ENCODE measurements at places on chromosomes 11 and 22.

DNA sequence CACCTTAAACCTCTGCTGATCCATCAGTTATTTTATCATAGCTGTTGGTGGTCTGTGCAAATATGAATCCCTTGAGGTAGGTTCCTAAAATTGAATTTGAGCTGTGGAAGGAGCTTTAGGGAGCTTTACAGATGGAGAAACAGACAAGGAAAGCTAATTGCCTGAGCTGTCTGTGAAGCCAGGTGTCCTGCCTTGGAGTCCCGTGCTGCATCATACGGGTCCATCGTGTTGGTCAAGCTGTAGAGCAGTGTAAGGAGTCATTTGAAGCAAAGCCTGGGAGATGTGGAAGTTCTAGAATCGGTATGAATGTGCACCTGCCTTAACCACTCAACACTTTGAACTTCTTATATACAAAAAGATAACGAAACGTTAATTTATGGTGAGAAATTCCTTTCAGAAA, 1.0 kb downstream of the POLA2 start:
- no peak for DNase-seq

- no peak for DNase-seq
Measured at GRCh38 chr11:128259816-128260215, 327.5 kb downstream of the ETS1 start.

DNA sequence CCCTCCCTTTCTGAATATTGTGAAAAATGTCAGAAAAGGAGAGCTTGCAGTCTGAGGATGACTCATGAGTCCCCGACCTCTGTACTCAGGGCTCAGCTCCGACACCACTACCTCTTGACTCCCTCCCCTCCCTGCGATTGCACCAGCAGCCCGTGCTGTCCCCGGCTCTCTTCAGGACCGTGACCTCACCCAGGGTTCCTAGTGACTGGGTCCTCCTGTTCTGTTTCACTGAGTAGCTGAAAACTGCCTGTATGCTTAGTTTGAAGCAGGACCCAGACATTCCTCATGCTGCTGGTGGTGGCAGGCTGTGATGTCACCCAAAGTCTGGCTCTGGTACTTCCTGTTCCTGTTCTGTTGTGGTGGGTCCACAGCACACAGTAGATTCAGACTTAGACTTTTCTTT, 11.7 kb downstream of the PHRF1 start:
- DNase-seq: no peak

- DNase-seq: peak; percentile 92
Measured at GRCh38 chr22:31345331-31346254, 553 bp downstream of the PATZ1 start.

- DNase-seq: peak; percentile 19
Measured at GRCh38 chr11:95994329-95994728, 70.4 kb upstream of the MTMR2 start.

- DNase-seq: no peak
Measured at GRCh38 chr11:65206901-65207300, 25.2 kb downstream of the CAPN1 start.

DNA sequence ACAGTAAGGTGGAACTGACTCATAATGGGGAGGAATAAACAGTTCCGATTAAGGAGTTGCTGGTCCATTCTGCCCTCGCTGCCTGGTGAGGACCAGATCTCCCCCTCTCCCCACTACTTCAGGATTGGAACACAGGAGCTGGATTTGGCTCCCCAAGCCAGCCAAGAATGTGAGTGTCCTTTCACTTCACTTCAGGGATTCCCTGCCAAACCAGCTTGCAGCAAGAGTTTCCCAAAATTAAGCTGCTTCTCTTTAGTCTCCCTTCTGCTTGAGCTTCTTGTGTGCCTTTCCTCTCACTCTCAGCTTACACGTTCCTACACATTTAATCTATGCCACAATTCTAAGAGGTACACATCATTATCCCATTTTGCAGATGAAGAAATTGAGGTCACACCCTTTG, 234.1 kb downstream of the BUD13 start:
- no peak for DNase-seq

- DNase-seq: no peak
Measured at GRCh38 chr11:16969010-16969999, 44.9 kb downstream of the PLEKHA7 start.

- no peak for DNase-seq
Measured at GRCh38 chr22:43298062-43298801, 44.9 kb downstream of the SCUBE1 start.

- no peak for DNase-seq
Measured at GRCh38 chr11:11572386-11572785, 49.4 kb downstream of the GALNT18 start.

- DNase-seq: no peak
Measured at GRCh38 chr11:111981270-111981669, 43.9 kb upstream of the DLAT start.
